Activated T-cell treated with anti-CD3 and anti-CD28 coated beads, Interleukin-2, amount 50 U/mL, for 48 hours (primary cell): ENCODE measurements at places on chromosomes 2 and 18.

DNA sequence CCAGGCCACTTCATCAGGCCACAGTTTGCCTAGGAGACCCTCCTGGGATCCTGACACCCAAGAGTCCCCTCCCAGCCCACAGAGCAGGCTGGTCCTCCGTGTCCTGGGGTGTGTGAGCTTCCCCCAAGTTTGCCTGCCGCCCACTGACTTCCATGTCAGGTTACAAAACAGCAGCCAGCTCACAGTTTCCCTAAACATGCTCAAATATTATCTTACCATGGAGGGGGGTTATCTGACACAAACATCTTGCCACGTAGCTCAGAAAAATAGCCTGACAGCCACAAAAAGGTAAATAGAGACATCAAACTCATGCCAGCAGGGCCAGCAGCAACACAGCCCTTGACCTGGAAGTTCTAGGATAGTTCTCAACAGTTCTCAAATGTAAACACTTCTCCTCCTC, 346.5 kb downstream of the TNS1 start:
- no peak for DNase-seq

GRCh38 chr2:174612970-174613369, 15.4 kb upstream of the WIPF1 start:
- DNase-seq: no peak

DNA sequence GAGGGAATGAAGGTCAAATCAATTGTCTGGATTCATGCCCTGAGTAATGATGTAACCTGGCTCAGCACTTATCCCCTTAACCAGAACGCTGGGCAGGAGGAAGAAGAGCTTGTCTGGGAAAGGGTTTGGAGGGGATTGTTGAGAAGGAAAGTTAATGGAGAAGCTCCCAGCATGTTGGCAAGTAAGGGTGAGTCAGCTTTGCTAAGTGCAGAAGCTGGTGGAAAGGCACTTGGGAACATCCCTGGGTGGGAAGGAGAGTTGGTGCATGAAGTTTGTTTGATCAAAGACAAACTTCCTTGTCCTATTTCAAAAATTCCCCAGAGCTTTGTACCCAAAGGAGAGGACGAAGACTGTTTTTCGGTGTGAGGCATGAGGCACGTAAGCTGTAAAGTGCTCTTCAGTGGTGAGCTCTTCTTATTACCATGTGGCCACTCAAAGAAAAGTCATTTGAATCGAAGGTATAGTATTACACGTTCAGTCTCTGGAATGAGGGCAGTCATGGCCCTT, 17.6 kb upstream of the DAW1 start:
- DNase-seq: no peak

- no peak for DNase-seq
These were observed 1657.0 kb downstream of the LRP1B start for GRCh38 chr2:140473851-140474250.

DNA sequence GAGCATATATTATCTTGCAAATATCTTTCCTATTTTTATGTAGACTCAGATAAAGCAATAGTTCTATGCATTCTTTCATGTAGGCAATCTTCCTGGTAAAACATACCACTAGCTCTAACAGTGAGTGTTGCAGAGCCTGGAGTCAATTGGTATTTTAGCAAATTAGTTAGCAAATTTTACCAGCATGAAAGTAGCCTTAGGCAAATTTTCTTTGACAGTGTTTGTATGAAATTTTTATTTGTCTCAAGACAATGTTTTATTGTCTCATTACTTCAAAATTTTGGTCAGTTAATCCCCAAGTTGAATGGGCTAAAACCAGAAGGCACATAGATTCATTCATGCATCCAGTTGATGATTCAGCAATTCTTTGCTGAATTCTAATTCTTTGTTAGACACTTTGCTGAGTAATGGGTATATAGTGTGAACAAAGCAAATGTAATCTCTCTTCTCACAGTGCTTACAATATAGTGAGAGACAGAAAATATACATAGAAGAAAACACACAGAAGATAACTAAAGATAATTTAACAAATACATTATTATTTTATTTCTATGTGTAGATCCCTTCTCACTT, 27.1 kb downstream of the SLC38A11 start:
- DNase-seq: no peak

DNA sequence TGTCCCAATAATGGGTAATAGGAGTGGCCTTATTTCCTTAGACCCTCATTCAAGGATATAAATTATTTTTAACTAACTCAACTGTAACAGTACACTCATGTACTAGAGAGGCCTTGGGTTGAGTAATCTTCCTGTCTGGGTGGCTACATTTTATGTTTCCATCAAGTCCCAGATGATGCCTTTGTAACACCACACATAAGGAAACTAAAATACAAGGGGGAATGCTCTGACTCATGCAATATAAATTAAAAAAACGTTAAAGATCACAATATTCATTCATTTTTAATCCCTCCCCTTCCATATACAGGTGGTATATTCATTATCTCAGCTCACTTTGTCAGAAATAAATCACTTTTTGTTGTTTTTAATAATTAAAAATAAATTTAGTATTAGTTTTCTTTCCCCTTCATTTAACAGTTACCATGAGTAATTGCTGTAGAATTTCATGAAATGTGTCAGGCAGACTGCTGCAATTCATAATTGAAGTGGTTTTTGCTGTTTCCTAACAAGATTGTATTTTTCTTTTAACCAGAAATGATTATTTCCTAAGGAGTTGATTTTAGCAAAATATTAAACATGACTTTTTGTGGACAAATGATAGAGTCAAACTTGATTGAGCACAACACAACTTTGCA, 1403.6 kb downstream of the SUCLG1 start:
- DNase-seq: no peak

DNA sequence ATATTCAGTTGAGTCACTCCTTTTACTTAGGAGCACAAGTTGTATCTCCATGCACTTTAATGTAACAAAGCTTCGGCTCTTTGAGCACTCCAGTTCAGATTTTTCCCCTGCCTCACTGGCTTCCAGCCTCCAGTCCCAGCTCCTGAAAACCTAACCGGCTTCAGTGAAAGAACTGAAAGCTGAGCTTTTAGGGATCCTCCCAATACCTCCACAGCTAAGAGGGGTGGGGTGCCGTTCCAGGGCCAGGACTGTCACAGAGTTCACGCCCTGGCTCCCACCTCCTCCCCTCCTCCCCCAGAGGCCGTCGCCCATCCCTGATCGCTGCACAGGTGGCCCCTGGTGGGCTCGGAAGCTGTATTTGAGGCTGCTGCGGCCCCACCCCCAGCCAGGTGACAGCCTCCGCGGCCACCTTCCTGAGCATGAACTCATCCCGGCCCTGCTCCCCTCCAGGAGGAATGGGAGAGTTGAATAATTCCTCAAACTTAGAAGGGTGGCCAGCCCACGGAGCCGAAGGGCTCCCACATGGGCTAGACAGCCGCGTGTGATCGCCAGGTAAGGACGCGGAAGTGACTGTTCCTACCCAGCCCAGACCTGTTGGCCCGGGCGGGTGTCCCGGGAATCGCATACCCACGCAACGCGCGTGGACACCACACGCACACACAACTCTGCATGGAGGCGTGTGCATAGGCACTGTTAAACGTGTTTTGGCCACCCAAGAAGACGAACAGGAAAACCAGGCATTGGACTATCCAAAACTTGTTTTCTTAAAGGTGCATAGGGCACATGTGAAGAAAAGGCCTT, 1.8 kb downstream of the MYO5B start:
- no peak for DNase-seq

GRCh38 chr2:127032621-127033020, 74.3 kb downstream of the BIN1 start:
- DNase-seq: no peak

DNA sequence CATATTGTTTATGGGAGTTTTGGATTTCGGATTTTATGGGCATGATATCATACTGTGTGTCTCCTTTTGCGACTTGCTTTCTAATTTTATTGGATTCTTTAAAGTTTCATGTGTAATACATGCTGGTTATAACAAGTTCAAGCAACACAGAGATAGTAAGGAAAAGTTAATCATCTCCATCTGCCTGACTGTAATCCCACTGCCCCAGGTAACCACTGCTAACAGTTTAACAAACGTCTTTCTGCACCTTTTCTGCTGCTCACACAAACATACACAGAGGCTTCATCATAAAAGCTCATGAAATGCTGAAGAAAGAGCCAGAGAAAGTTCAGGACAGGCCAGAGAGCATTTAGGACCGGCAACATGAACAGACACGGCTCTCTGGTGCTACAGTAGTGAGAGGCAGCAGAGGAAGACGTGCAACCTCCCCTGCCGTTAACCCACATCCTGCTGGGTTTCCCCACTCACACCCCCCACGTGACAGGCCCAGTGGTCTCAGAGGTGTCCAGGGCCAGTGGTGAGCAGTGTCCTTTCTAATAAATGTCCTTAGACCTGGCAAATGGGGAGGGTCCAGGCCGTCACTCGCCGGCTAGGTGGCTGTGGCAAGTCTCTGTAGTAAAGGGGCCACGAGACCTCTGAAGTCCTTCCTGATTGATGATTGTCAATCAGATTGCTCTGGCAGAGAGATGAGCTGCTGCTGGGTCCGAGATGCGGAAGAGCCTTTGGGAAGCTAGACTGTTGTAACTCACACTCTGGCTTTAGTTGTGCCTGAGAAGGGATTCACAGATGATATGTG, 43.0 kb upstream of the SLC1A4 start:
- peak; percentile 82 for DNase-seq

- DNase-seq: no peak
These were observed 611.6 kb upstream of the VRK2 start for GRCh38 chr2:57434972-57435371.

DNA sequence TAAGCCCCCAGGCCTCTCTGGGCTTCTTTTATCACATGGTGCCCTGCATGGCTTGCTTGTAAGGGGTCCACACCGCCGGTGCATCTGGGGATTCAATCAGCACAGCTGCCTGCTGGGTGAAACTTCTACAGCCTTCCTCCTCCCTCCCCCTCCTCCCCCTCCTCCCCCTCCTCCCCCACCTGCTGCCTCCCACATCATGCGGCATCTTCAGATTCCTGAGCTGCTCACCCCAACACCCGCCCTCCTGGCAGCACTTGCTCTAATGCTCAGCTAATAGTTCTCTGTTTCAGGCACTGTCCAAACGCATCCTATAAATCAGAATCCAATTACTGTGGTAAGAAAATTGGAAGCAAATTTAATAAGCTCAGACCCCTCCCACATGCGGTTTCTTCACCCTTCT, 150.7 kb downstream of the GALNT14 start:
- no peak for DNase-seq

- no peak for DNase-seq
These were observed 1675.4 kb downstream of the DPP10 start for GRCh38 chr2:116117845-116118244.

GRCh38 chr18:12238826-12239225, 15.3 kb upstream of the CIDEA start:
- no peak for DNase-seq

GRCh38 chr2:230578106-230578505, 134.5 kb upstream of the CAB39 start:
- no peak for DNase-seq

DNA sequence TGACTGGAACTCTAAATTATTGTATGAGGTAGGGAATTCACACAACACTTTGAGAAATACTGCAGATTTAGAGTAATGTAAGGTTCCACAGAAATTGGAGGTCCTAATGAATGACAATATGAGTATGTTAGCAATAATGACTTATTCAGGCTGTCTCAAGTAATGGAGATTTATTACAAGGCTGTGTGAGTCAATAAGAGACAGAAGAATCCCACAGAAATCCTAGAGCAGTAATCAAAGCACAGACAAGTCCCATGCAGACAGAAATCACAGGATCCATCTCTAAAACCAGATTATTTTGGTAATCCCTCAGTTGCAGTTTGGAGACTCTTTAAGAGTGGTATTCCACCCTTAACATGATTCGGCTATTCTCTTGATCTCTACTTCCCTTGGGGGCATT, 83.6 kb downstream of the FAM161A start:
- DNase-seq: no peak

- no peak for DNase-seq
These were observed 25.6 kb upstream of the UBE2F start for GRCh38 chr2:237941239-237941638.

- DNase-seq: no peak
These were observed 281.8 kb downstream of the NBAS start for GRCh38 chr2:15279201-15279876.

DNA sequence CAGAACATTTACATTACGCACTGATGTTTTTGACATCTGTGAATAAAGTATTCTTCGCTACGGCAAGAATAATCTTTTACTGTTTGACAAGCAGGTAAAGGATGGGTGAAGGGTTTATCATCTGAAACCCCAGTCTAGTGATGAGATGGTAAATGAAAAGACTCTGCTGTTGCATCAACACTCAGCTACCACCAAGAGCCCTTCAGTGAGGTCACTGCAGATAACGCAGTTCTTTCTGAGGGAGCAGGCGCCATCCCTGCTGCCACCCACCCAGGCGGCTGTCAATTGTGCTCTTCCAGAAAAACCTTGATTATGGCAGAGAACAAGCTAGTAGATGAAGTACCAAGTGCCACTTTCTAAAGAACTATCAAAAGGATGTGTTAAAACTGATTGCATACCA, 58.7 kb downstream of the ABCG8 start:
- no peak for DNase-seq

GRCh38 chr2:68925295-68925896, 27.3 kb downstream of the GKN2 start:
- peak; percentile 58 for DNase-seq

DNA sequence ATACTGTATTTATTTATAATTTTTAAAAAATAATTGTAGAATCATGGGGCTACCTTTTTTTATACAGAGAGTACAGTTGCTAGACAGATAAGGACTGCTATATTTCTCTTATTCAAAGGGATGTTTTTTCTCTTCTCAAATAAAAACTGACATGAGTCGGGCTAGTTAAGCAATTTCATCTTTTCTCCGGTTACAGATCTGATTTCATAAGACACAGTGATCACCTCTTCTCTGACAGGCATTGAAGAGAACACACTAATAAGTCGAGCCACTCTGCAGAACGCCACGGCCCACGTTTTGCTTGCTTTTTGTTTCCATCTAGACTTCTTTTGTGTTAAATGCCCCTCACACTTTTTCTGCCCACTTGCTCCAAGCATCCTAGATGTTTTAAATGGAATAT, 85.4 kb downstream of the HNRNPLL start:
- no peak for DNase-seq

DNA sequence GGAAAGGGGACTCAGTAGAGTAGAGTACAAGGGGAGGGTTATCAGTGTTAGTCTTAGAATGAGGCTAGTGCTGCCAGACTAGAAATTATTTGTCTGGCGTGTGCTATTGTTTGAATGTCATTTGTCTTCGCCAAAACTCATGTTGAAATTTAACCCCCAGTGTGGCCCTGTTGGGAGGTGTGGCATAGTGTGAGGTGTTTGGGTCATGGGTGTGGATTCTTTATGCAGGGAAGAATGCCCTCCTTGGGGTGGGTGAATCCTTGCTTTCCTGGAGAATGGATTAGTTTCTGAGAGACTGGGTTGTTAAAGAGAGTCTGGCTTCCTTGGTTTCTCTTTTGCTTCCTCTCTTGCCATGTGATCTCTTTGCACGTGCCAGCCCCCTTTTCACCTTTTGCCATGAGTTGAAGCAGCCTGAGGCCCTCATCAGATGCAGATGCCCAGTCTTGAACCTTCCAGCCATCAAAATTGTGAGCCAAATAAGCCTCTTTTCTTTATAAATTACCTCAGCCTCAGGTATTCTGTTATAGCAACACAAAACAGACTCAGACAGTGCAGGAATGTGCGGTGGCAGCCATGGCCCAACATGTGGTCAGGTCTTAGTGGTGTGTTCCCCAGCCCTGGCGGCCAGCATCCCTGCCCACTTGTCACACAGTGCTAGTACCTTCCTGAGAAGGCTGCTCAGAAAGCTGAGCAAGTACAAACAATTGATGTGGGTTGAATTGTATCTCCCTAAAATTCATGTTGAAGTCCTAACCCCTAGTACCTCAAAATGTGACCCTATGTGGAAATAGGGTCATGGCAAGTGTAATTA, 48.4 kb upstream of the NAB1 start:
- DNase-seq: no peak

- DNase-seq: no peak
These were observed 426.3 kb upstream of the ZEB2 start for GRCh38 chr2:144946263-144946662.
